ENCODE measurements at places on chromosomes 4 and X. TPM values are rescaled to one million over a fixed set of nuclear protein-coding genes. Genes with fewer than 3 reads are reported as not detected.

GRCh38 chr4:142741995-142742394 lies 104.1 kb downstream of the INPP4B start:
- no peaks in the 10 kb centered on the region for H3K4me1 ChIP-seq
- no peaks in the 10 kb centered on the region for H3K27me3 ChIP-seq
- DNase-seq: no peak
- no peak overlapping the region for H3K4me3 ChIP-seq
- H3K36me3 ChIP-seq: no peaks in the 10 kb centered on the region

GRCh38 chr4:165784672-165785071 lies 88.4 kb upstream of the TLL1 start:
- no peak overlapping the region for H3K4me3 ChIP-seq
- no peak overlapping the region for H3K27ac ChIP-seq
- no peaks in the 10 kb centered on the region for H3K36me3 ChIP-seq
- DNase-seq: no peak
- H3K4me1 ChIP-seq: no peaks in the 10 kb centered on the region
- no peaks in the 10 kb centered on the region for H3K27me3 ChIP-seq

GRCh38 chr4:89640620-89641366 lies 196.2 kb downstream of the SNCA start:
- peak overlapping the region; percentile 22 for H3K4me3 ChIP-seq
- H3K27ac ChIP-seq: no peak overlapping the region
- no peaks in the 10 kb centered on the region for H3K4me1 ChIP-seq
- H3K36me3 ChIP-seq: no peaks in the 10 kb centered on the region
- no peaks in the 10 kb centered on the region for H3K27me3 ChIP-seq
- peak; percentile 5 for DNase-seq

GRCh38 chrX:136867518-136867917 lies 13.0 kb downstream of the RBMX start:
- no peak overlapping the region for H3K27ac ChIP-seq
- no peaks in the 10 kb centered on the region for H3K4me1 ChIP-seq
- H3K4me3 ChIP-seq: no peak overlapping the region

DNA sequence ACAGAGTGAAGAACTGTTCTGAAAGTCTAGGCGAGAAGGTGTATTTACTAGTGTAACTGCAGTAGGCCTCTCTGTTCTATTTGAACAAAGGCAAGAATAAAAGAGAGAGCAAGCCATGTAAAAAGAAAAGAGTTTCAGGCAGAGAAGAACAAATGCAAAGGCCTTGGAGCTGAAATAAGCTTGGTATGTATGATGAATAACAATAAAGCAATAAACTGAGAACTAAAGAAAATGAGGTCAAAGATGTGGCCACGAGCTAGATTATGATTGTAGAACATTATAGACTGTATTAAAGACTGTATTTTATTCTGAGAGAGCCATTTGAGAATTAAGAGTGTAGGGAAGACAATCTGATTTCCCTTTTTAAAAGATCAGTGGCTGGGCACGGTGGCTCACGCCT lies 160.5 kb downstream of the LRBA start:
- H3K27ac ChIP-seq: no peak overlapping the region
- no peak for DNase-seq
- no peaks in the 10 kb centered on the region for H3K27me3 ChIP-seq
- peaks cover 13% of the 10 kb centered on the region for H3K36me3 ChIP-seq
- no peak overlapping the region for H3K4me3 ChIP-seq

GRCh38 chr4:1365271-1366178 lies 18.5 kb downstream of the UVSSA start:
- no peaks in the 10 kb centered on the region for H3K36me3 ChIP-seq
- no peaks in the 10 kb centered on the region for H3K27me3 ChIP-seq
- H3K4me3 ChIP-seq: no peak overlapping the region

GRCh38 chrX:63471004-63471403 lies 119.9 kb upstream of the SPIN4 start:
- no peaks in the 10 kb centered on the region for H3K27me3 ChIP-seq
- H3K36me3 ChIP-seq: no peaks in the 10 kb centered on the region
- no peaks in the 10 kb centered on the region for H3K4me1 ChIP-seq
- no peak for DNase-seq

DNA sequence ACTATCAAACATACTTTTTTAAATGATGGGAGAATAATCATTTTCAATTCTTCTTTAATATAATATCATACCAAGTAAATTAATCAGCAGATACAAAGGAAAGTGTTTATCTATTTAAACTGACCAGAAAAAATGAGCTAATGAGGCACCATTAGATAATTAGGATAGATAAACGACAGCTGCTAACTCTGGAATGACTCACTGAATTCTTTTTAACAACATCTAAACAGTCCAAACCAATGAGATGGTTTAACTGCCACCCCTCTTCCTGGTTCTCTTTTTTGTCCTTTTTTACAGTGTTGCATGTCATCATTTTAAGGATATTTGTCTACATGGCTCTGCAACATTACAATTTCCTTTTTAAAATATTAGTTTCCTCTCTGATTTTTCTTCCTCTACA lies 41.6 kb downstream of the UNC5C start:
- H3K27ac ChIP-seq: no peak overlapping the region
- H3K4me1 ChIP-seq: peaks cover 4% of the 10 kb centered on the region
- DNase-seq: no peak
- no peaks in the 10 kb centered on the region for H3K36me3 ChIP-seq
- H3K27me3 ChIP-seq: no peaks in the 10 kb centered on the region

- no peaks in the 10 kb centered on the region for H3K36me3 ChIP-seq
- no peaks in the 10 kb centered on the region for H3K4me1 ChIP-seq
- DNase-seq: no peak
- no peak overlapping the region for H3K27ac ChIP-seq
- no peaks in the 10 kb centered on the region for H3K27me3 ChIP-seq
Measured at GRCh38 chrX:153861151-153861550, 24.8 kb downstream of the L1CAM start.

DNA sequence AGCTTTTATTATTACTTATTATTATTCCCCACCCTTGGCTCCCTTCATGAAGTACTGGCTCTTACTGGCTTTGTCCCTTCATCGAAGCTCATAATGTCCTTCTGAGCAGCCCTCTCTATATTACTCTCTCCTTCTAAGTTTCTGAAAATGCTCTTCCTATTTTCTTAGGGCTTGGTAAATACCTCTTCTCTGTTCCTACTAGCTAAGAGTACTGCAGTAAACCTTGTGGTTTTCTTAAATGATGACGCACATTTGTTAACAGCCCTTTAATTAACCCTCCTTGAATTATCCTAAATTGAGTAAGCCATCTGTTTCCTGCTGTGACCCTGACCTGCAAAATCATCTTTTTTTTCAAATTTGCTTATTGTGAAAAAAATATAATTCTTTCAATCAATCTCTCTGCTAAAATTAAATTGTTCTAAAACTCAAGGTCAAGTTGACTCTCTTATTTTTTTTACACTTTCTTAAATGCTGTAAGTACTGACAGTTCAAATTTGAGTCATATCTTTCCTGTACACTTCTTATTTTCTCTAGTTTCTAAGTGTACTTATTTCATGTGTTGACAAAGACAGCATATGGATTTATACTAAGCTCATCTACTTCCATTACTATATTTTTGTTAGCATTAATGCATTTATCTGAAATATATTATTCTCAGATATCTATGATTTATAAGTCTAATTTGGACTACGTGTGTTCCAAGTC lies 148.9 kb downstream of the ADAM29 start:
- H3K4me3 ChIP-seq: no peak overlapping the region
- no peaks in the 10 kb centered on the region for H3K27me3 ChIP-seq
- H3K27ac ChIP-seq: no peak overlapping the region
- no peaks in the 10 kb centered on the region for H3K36me3 ChIP-seq
- no peak for DNase-seq

GRCh38 chrX:136747003-136747986 lies 33.4 kb downstream of the ARHGEF6 start:
- no peak overlapping the region for H3K4me3 ChIP-seq
- peak overlapping the region; percentile 82 for H3K27ac ChIP-seq
- DNase-seq: no peak

DNA sequence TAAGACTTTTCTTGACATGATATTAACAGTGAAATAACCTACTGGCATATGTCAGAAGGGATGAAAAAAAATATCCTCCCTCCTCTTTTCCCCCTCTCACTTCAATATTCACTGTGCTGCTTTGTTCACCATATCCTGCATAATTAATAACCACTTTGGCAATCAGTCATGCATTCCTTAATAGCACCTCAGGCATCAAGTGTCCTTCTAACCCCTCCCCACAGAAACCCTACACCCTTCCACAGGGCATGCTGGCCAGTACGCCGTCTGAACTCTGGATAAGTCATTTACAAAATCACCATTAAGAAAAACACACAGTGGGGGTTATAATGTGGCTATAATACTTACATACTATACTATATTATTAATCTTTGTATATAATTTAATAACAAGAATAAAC lies 165.9 kb downstream of the PDGFC start:
- H3K36me3 ChIP-seq: no peaks in the 10 kb centered on the region
- no peaks in the 10 kb centered on the region for H3K27me3 ChIP-seq
- DNase-seq: no peak
- H3K27ac ChIP-seq: no peak overlapping the region
- H3K4me1 ChIP-seq: peaks cover 5% of the 10 kb centered on the region

DNA sequence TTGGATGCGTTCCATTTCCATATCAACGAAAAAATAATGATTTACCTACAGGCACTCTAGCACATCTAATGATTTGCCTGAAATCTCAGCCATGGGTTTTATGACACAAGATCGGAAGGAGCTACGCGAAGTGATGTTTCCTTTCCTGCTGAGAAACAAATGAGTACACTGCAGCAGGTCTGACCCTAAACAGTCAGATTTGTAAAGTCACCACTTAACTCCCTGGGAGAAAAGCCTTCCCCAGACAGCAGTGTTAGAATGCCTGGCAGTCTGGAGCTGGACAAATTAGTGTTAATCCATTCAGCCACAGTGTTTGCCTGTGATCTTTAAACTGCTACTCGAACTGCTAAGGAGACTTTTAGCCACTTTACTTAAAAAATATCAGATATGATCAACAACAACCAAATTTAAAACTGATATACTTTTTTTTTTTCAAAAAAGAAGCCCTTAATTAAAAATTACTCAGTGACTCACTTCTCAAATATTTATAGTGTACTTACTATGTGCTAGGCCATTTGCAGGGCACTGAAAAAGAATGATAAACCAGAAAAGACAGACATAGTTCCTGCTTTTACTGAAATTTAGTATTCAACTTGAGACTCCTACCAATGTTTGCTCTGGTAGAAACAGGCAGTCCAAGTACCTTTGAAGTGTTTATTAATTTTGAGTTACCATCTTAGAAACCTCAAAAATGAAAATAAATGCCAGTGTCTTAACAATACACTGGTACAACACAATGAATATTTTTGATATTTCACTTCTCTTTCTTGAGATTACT lies 104.5 kb downstream of the SHISA3 start:
- no peak overlapping the region for H3K27ac ChIP-seq
- H3K4me3 ChIP-seq: no peak overlapping the region
- H3K27me3 ChIP-seq: no peaks in the 10 kb centered on the region
- peaks cover 25% of the 10 kb centered on the region for H3K36me3 ChIP-seq

GRCh38 chrX:77900688-77901087 lies 1.4 kb downstream of the COX7B start:
- peaks cover 22% of the 10 kb centered on the region for H3K4me1 ChIP-seq
- no peak for DNase-seq
- peak overlapping the region; percentile 80 for H3K4me3 ChIP-seq
- H3K27me3 ChIP-seq: no peaks in the 10 kb centered on the region

DNA sequence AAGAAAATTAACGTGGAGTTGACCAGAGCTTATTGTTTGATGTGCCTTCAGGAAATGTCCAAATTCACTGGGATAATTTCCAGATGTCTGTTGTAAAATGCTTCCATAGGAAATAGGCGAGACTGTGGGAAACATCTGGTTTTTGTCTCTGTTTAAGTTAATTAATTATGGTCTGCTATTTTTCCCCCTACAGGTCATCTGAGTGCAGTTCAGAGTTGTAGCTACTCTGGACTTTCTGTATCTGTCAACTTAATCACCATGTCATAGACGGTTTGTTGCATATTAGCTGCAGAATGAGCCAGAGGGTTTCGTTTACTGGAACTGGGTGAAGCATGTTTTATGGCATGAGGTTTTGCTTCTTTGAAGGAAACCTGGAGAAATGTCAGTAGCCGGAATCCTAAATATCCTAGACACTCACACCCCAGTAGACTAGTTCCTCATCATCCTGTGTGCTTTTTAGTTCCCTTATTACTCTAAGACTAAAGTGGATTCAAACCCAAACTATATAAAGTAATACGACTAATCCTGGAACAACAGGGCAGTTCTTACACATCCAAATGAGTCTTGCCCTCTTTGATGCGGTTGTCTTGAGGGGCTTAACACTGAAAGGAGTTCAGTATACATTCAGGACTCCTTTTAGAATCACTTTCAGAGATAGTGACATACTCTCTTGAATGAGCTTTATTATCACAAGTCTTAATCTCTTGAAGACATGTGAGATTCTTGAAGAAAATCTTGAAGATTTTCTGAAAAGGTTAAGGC lies 62.5 kb downstream of the PPEF1 start:
- no peak for DNase-seq
- no peak overlapping the region for H3K4me3 ChIP-seq

GRCh38 chr4:94561249-94562024 lies 109.7 kb downstream of the PDLIM5 start:
- H3K27ac ChIP-seq: peak overlapping the region; percentile 66
- no peaks in the 10 kb centered on the region for H3K27me3 ChIP-seq
- peaks cover 76% of the 10 kb centered on the region for H3K4me1 ChIP-seq
- no peak for DNase-seq
- no peak overlapping the region for H3K4me3 ChIP-seq

GRCh38 chrX:26952213-26952612 lies 510.9 kb downstream of the PPP4R3C start:
- no peak overlapping the region for H3K27ac ChIP-seq
- no peaks in the 10 kb centered on the region for H3K4me1 ChIP-seq
- no peak for DNase-seq
- no peaks in the 10 kb centered on the region for H3K36me3 ChIP-seq
- no peaks in the 10 kb centered on the region for H3K27me3 ChIP-seq
- no peak overlapping the region for H3K4me3 ChIP-seq

DNA sequence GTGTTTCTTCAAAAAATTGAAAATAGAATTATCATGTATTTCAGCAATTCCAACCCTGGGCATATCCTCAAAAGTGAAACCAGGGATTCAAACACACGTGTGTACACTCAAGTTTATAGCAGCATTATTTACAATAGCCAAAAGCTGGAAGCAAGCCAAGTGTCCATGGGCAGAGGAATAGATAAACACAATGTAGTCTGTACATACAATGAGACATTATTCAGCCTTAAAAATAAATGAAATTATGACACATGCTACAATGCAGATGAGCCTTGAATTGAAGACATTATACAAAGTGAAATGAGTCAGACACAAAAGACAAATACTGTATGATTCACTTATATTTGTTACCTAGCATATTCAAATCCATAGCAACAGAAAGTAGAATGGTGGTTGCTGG lies 853.4 kb downstream of the STIM2 start:
- DNase-seq: no peak
- H3K27ac ChIP-seq: no peak overlapping the region
- H3K4me1 ChIP-seq: no peaks in the 10 kb centered on the region
- no peak overlapping the region for H3K4me3 ChIP-seq
- H3K27me3 ChIP-seq: no peaks in the 10 kb centered on the region
- H3K36me3 ChIP-seq: no peaks in the 10 kb centered on the region

CBR4 gene
- 23.9 TPM for total RNA-seq

LRCH2 gene
- total RNA-seq: 1.5 TPM

CPLX1 gene
- 2.4 TPM for total RNA-seq

SSX4B gene
- not detected for total RNA-seq

Measured in heart right ventricle (tissue), 16 donors.